ENCODE measurements at places on chromosomes 6 and 20.

GRCh38 chr6:17907406-17908229, 79.8 kb downstream of the KIF13A start:
- no peak for DNase-seq

DNA sequence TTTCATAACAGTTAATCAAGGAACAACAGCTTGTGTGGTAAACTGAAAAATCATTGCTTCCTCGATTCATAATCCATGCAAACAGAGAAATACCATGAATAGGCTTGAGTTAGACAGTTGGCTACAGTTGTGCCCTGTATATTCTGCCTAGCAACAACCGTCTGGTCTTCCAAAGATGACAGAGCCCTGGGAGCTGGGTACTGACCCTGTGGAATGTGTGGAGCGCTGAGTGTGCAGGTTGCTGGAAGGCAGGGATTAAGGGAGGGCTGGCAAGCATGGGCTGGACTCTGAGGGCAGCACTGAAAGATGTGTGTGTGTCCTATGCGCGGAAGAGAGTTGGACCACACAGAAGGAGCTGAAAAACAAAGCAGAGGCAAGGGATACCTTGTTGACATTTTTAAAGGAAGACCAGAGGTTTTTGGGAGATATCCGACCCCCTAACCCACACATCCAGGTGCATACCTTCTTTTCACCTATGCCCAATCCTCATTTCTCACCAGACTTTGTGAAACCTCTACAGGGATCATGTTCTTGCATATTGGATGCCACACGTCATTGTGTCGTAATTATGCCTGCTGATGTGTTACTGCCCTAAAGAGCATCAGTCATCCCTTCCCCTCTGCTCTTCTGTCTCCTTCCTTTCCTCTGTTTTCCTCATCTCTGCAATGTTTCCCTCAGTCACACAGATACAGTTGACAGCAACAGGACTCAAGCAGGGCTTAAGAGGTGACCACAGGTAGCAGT, 58.2 kb upstream of the VGLL2 start:
- no peak for DNase-seq

GRCh38 chr20:37090407-37090806, 5.4 kb downstream of the RBL1 start:
- no peak for DNase-seq

DNA sequence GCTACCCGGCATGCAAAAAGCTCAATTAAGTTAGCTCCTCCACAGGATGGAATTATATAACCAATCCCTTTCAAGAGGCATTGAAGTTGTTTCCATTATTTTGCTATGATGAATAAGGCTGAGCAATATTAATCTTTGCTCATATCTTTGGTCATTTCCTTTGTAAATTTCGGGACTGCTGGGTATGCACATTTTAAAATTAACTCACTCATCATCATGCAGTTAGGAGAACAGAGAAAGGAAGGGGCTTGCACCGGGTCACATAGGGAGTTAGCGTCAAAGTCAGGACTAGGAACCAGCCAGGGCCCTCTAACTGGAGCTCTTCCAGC, 430 bp upstream of the FAM110A start:
- DNase-seq = no peak

DNA sequence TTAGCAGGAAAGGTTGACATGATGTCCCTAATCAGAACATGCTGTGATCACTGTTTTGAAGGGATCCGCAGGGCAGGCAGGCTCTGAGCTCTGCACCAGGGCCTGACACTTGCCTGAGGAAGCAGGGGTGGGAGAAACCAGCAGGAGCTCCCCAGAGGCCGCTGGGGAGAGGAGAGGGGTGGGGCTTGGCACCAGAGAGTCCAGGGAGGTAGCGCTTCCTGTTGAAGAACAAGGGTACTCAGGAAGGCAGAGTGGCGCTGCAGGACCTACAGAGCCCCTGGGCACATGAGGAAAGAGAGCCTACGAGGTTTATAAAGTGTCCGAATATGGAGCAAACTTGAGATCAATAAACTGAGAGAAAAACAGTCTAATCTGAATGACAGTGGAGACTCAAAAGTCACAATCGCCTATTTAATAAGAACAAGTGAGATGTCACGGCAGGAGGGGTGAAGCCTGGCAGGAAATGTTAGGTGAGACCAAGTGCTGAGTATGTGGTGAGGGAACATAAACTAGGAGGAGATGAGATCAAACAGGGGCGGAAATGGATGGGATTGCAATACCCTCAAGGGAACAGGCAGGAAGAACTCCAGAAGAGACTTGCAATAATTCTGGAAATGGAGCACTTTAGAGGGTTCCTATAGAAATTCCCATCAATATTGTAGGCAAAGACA, 5.8 kb upstream of the TBXT start:
- DNase-seq = no peak

GRCh38 chr6:29943053-29943966, 978 bp downstream of the HLA-A start:
- DNase-seq = no peak

DNA sequence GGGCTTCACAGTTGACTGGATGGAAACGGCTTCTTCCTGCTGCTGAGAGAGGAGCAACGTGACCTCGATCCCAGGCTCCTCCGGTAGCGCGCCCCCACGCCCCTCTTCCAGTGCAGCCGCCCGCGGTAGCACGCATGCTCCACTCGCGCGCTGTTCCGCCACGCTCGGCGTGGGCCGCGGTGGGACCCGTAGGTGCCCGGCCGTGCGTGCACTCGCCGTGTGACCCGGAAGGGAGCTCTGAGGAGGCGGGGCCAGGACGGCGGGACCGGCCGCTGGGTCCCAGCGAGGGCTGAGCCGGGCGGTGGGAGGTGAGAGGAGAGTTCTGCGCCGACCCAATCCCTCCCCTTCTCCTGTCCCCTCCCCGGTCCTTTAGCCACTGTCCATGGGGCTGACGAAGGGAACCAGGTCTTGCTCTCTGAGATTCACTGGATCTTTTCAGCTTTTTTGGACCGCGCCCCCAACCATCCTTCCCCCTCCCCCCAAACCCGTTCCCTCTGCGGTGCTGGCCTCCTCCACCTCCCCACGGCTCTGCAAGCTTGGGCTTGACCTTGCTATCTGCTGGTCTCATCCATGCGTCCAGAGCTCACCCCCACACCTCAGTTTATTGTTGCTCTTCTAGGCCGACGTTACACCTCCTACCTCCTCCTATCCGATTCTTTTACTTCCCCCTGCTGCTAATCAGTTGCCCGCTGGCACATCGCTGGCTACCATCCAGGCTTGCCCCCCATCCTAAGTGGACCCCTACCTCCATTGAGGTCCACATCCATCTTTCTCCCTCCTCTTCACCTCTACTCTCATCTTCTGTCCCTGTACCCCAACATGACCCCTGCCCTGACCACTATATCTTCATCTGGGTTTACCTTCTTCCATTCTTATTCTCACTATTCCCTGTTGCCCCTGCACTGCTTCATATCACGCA, at the start of gene CUL9:
TSS of gene CUL9 (plus strand) at position 255 of the 919 bp plus-strand sequence. CDS start 2,115 bp downstream, outside the sequence.
- DNase-seq = peak; percentile 79

- DNase-seq = no peak
Measured at GRCh38 chr6:132199343-132199742, 201.9 kb downstream of the MOXD1 start.

All from stimulated activated CD4-positive, alpha-beta T cell treated with anti-CD3 and anti-CD28 coated beads, Interleukin-15, amount 100 ng/mL, for 48 hours (primary cell).